Stimulated activated CD4-positive, alpha-beta T cell treated with anti-CD3 and anti-CD28 coated beads, Interleukin-12 subunit alpha, Interleukin-12 subunit beta, amount 100 ng/mL, for 24 hours (primary cell): ENCODE measurements at places on chromosomes 11 and 22.
A peak's percentile ranks its signal among the peaks of the same experiment; 100 is the strongest.

- DNase-seq = no peak
Measured at GRCh38 chr11:17449158-17449557, 27.5 kb downstream of the ABCC8 start.

GRCh38 chr22:23401111-23401909 lies 178.8 kb downstream of the IGLL1 start:
- no peak for DNase-seq

GRCh38 chr11:110947096-110947495 lies 234.9 kb upstream of the ARHGAP20 start:
- DNase-seq = no peak

DNA sequence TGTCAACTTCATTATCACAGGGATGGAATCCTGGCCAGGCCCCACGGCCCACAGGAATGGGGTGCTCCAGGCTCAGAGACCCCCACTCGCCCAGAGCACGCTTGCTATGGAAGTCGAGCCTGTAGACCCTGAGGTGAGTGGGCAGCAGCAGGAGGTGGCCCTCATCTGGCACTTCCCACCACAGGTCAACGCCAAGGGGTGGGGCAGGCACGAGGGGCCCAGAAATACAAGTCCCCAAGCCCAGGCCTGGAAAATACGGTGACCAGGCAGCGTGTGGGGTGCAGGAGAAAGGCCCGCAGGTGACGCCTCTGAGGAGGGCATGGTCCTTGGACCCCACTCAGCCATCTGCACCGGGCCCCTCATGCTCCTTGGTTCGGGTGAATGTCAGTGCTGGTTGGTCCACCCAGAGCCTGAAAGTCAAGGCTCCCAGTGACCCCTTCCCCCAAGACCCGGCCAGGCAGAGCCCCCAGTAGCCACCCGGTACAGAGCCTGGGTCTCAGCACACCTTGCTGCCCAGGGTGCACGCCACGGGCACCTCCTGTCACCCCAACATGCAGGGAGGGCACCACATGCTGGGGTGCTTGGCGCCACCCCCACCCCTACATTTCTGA lies 2.4 kb downstream of the MOB2 start:
- DNase-seq = no peak

GRCh38 chr11:103903621-103904323 lies 132.7 kb upstream of the DDI1 start:
- no peak for DNase-seq

GRCh38 chr22:49393526-49393925 lies 434.1 kb downstream of the BRD1 start:
- DNase-seq = no peak

- no peak for DNase-seq
Measured at GRCh38 chr11:96102664-96103078, 178.8 kb upstream of the MTMR2 start.

GRCh38 chr11:22192642-22193347 lies at the start of gene ANO5:
Gene ANO5, plus strand, starts transcription at chr11:22193085. Its CDS starts 408 bp downstream, at chr11:22193493.
- no peak for DNase-seq

DNA sequence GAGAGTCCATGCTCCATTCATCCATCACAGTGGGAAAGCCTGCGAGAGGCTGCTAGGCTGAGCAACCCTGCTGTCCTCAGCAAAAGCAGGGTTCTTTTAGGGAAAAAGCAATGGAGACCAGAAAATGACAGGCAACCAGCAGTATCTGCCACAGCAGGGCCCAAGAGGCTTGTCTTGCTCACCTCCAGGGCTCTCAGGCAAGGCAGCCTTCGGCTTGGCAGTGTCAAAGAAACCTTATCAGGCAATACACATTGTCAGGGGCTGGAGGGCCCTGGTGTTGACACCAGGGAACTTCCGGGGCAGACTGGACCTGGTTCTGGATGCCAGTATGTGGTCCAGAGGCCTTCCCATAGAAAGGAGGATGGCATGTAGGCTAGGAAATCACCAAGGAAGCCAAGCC lies 10.2 kb upstream of the TLCD5 start:
- no peak for DNase-seq

DNA sequence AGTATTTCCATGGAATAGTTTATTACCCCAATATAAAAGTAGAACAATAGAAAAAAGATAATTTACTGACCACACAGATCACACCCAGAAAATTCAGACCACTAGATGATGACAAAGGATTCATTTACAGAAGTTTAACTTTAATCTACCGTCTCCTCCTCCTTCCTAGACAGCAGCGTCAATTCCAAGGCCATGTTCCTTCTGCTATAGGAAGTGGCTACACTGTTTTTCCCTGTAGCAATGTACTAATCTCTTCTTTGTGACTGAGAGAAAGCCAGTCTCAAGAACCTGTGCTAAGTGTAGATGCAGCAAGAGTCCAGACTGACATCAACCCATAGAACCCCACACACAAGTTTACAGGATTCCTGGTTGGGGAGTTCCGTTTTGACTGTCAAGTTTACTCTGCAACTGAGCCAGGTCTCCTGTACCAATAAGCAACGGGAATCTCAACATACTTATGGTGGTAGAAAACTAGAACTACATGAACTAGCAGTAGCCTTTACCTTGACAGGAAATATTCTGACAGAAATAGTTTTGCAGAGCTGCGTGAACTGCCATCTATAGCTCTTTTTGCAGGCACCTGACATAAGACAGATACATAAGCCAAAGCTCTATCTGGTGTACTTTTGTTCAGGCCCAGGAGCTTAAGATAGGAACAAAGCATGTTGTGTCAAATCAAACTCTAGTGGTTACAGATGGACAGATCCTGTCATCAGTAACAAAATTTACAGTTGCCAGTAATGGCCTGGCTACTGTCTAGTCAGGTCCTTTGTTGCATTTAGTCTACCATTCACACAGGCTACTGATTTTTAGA lies 42.9 kb downstream of the MRTFA start:
- DNase-seq = no peak

GRCh38 chr22:45231293-45231692 lies 9.4 kb downstream of the KIAA0930 start:
- no peak for DNase-seq

DNA sequence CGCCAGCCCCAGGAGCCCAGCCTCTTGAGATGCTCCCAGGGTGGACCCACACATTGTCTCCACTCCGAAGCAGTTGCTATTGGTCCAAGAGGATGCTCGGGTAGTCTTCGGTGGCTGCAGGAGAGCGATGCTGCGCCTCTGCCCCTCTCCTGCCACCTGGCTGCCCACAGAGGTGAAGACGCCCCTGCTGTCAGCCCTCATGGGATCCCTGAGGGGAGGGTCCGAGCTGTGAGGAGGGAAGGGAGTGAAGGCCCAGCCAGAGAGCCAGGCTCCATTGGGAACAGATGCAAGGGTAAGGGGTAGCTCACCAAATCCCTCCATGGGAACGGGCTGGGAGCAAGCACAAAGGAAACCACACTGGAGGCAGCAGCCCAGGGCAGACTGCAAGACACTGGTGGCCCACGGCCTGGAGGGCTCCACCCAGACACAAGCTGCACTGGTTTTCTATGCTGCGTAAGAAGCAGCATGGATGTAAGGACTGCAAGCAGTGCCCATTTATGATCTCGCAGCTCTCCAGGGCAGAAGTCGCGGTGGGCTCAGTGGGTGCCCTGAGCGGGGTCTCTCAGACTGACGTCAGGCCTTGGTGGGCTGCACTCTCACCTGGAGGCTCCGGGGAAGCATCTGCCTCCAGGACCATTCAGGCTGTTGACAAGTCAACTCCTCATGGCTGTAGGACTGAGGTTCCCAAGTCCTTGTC lies 15.7 kb downstream of the TSPAN32 start:
- no peak for DNase-seq

- DNase-seq = peak; percentile 29
Measured at GRCh38 chr11:130070109-130070845, 583 bp downstream of the APLP2 start.

DNA sequence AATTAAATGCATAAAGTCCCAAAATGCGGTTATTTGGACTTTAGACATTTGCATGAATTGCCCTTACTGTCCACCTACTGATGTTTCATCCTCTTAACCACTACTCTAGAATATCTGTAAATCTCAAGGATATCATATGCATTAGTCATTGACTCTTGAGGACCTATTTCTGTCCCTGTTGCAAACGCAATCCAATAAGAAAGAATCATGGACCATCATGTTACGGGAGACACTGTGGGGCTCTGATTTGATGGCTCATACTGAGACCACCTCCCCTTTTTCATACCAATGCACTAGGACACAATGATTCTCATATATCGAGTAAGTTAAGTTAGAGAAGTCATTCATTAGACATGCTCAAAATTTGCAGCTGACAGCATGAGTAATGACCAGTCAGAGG lies 14.4 kb downstream of the POU2AF2 start:
- no peak for DNase-seq

GRCh38 chr22:20302438-20303228 lies 17.2 kb downstream of the DGCR6L start:
- DNase-seq = no peak

GRCh38 chr11:9759519-9760192 lies 95.8 kb downstream of the SWAP70 start:
- DNase-seq = peak; percentile 85

- peak; percentile 14 for DNase-seq
Measured at GRCh38 chr11:34044664-34045485, 6.7 kb upstream of the CAPRIN1 start.

DNA sequence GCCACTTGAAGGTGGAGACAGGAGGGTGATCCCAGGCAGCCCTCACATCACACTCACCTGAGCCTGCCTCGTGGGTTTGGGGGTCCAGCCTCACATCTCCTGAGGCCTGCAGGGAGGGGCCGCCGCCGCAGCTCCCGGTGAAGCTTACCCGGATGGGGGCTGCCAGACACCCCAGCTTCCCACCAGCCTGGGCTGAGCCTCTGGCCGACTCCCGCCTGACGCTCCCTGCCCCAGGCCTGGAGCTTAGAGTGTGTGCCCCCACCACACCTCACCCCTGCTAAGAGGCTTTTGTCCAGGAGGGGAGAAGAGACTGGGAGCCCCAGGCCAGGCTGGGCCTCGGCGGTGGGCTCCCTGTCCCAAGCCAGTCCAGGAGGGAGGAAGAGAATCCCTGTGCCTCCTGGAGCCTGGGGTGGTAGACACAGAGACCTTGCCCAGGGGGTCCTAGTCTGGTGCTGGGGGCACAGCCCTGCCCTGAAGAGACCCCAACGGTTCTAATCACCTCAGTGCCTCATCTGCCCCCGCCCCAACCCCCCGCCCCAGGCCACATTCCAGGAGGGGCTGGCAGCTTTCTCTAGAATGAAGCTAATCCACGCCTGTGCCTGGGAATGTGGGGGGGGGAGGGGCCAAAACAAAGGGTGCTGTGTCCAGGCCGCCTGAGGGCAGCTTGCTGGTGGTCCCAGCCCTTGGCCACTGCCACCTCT lies at the start of gene SLC16A8:
Gene SLC16A8, minus strand, starts transcription at position 254 of the 701 bp plus-strand sequence. CDS start 1,311 bp downstream, outside the sequence.
- DNase-seq = no peak

DNA sequence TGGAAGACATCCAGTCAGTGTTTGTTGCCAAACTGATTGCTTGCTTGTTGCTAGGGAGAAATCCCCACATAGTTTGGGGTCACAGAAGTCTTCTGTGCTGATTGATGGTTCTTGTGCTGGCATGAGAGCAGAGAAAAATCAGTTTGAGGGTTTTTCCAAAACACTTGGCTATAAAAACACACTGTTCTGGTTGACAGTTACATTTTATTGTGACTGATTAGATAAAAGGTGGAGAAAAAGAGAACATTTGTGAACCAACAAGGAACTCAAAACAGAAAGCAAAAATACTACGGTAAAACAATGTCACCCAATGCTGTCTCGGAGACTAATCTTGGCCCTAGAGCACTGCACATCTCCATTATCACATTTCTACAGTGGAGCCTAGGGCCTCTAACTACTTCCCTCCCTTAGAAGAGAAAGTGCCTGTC lies 14.4 kb upstream of the EIF4G2 start:
- no peak for DNase-seq

DNA sequence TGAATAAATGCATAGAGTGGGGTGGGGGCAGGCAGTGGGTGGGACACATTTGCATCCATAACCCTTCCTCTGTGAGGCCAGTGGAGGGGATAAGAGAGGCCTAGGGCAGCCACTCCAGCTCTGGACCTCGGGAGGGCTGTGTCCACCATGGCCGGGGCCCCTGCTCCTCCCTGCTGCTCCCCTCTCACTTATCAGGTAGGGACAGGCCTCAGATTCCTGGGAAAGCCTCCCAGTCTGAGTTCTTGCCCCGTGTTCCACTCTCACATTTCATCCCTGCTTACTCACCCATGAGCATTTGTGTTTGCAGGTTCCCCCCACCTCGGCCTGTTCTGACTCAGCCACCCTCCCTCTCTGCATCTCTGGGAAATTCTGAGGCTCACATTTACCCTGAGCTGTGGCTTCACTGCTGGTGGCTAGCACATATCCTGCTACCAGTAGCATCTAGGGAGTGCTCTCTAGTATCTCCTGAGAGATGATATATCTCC lies 128.7 kb upstream of the TOP3B start:
- DNase-seq = peak; percentile 29

GRCh38 chr11:124481365-124482323 lies 36.1 kb upstream of the OR8B8 start:
- no peak for DNase-seq

GRCh38 chr11:2933375-2934020 lies 4.3 kb upstream of the PHLDA2 start:
- DNase-seq = no peak

DNA sequence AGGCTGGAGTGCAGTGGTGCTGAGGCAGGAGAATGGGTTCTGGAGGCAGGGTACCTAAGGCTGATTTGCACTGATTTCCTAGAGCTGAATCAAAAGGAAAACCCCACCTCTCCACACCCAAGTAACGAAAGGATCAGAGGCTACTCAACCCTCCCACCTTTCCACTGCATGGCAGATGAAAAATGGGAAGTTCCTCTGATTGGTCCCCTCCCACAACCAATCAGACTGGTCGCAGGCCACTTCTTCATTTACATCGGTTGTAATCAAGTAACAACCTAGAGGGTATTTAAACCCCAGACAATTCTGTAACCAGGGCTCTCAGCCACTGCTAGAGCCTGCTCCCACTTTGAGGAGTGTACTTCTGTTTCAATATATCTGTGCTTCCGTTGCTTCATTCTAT lies 18.6 kb upstream of the PARVB start:
- no peak for DNase-seq

DNA sequence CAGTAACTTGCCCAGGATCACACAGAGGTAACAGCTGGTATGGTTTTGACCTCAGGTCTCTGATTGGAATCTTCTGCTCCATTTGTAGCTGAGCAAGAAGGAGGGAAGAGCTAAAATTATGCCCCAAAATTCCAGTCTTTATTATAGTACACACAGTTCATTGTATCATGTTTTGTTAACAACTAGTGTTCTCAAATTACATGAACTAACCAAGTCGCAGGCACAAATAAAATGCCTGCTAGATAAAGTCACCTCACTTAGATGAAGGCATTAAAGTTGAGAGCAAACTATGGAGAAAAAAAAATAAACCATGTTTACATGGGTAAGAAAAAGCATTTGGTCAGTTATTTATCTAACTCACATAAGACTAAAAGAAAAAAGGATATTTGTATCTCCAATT lies 58.8 kb downstream of the PDGFD start:
- no peak for DNase-seq

GRCh38 chr11:60165538-60165937 lies 17.3 kb downstream of the MS4A6A start:
- no peak for DNase-seq

DNA sequence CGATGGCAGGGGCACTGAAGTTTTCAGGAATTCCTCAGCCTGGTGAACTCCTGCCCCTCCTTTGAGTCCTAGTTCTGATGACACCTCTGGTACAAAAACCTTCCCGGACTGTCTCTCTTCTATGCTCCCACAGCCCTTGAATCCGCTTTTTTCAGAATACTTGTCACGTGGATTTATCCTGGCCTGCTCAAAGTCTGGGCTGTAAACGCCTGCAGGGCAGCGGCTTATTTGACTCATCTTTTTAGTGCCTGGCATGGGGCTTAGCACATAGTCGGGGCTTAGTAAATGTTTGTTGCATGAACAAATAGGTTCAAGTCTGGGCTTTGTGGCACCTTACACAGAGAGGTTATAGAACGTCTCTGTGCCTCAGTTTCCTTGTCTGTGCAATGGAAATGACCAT lies 13.4 kb upstream of the KCNJ11 start:
- no peak for DNase-seq
